T-helper 17 cell (primary cell): ENCODE measurements at places on chromosomes 7 and 10.

DNA sequence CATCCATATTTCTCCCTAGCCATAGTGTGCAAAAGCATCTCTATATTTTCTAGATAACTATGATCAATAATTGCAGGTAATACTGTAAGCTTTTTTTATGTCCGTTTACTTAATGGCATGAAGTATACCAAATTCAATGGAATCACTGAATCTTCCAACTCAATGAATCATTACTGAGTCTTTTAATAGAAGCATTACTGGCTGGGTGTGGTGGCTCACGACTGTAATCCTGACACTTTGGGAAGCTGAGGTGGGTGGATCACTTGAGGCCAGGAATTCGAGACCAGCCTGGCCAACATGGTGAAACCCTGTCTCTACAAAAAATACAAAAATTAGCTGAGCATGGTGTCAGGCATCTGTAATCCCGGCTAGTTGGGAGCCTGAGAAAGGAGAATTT lies 372.5 kb downstream of the BMPER start:
- DNase-seq = no peak

DNA sequence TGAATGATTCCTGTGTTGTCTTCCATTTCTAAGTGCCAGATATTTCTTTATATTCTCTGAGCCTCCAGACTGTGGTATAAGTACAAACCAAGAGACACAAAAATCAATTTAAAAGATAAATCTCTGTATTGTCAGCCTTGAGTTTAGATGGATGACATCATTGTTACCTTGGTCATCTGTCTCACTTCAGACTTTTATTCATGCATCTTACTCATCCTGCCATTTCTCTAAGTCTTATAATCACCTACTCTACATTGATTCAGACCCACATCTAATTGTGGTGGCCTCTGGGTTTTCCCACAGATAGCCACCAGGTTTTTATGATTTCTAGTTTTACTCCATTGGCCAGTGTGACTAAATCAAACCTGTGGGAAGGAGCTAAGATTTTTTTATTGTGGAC lies 26.8 kb upstream of the HDAC9 start:
- DNase-seq = no peak

DNA sequence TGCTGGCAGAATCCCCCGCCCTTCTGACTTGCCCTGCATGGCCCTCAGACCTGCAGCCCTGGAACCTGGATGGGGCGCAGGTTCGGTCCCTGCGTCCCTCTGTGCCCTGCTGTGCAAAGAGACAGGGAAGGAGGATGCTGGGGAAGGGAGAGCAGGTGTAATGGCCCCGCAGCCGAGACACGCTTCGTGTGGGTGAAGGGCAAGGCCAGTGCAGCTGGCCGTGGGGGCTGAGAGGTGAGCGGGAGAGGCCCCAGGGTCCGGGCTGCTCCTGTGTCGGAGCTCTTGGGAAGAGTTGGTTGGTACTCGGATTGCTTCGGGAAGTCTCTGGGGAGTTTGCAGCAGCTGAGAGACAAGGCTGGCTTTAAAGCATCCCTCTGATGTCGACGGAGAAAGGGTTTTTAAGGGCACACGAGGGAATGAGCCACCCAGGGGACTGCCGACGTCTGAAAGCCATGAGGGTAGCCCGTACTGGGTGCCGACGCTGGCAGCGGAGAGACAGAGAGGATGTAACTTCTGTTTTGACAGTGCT lies 6.5 kb downstream of the ELFN1 start:
- DNase-seq = no peak

DNA sequence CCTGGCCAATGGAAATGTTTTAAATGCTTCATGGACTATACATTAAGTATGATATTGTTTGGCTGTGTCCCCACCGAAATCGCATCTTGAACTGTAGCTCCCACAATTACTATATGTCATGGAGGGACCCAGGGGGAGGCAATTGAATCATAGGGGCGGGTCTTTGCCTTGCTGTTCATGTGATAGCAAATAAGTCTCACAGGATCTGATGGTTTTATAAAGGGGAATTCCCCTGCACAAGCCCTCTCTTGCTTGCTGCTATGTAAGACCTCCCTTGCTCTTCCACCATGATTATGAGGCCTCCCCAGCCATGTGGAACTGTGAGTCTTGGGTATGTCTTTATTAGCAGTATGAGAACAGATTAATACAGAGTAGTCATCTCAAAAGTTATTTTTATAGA lies 32.4 kb upstream of the GRB10 start:
- DNase-seq = no peak

DNA sequence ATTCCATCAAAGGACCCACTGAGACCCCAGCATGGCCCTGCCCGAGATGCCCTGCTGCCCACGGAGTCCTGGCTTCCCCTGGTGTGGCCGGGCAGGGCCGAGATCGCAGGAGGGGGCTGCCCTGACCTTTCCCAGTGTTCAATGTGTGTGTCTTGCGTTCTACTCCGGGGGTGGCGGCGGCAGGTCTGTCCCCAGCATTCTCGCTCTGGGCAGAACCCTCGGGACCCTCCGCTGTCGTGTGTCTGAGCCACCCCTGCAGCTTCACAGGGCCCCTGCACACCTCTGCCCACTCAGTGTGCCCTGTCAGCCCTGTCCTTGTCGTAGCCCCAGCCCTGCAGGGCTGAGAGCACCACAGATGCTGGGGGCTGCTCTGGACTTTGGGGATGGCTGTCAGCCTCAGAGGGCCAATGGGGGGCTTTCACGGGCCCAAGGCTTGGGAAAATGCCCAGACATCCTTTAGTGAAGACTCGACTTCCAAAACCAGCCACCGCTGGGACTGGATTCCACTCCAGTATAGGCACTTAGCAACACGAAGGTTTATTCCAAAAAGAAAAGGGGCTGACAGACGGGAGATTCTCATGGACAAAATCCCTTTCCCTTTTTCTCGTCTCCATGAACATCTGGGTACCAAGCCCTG lies 30.0 kb upstream of the KNDC1 start:
- DNase-seq = no peak

- DNase-seq = no peak
Observed at GRCh38 chr7:139600306-139600705, 76.8 kb downstream of the CLEC2L start.

- no peak for DNase-seq
Observed at GRCh38 chr10:116133634-116134033, 139.4 kb downstream of the GFRA1 start.

- DNase-seq = no peak
Observed at GRCh38 chr10:72218325-72218724, 2.2 kb upstream of the ASCC1 start.

DNA sequence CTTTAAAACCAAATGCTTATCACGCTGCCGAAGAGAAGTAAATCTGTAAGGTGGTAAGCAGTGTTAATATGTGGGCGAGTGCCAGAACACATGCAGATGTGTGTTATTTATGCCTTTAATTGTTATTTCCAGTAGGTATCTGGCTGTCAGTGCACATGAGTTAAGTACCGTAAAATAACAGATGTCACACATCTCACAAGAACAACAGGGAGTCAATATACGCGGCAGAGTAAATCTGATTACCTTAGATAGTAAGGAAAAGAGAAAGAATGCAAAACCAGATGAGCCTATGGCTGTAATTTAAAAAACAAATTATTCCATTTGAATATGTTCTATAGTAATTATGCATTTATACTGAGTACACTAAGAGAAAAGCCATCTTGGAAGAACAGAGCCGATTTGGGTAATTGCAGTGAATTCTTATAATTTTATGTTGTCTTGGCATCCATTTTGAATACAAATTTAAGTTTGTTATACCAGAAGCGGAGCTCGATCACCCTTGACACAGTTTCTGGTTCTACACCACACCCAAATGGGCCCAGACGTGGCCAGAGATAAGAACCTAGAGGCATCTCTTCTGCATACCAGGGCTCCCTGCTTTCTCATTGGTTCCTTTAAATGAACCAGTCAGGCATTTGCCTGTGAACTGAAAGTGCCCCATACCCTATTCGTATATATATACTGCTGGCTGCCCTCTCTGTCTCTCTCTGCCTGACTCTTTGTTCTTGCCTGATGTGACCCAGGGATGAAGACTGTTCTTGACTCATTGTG lies 34.8 kb downstream of the DNAJB9 start:
- DNase-seq = no peak

GRCh38 chr7:13979671-13980435 lies 9.6 kb downstream of the ETV1 start:
- DNase-seq = no peak

GRCh38 chr7:153370092-153370491 lies 610.5 kb downstream of the ACTR3B start:
- no peak for DNase-seq

GRCh38 chr10:34473174-34474008 lies 341.7 kb downstream of the PARD3 start:
- DNase-seq = no peak

DNA sequence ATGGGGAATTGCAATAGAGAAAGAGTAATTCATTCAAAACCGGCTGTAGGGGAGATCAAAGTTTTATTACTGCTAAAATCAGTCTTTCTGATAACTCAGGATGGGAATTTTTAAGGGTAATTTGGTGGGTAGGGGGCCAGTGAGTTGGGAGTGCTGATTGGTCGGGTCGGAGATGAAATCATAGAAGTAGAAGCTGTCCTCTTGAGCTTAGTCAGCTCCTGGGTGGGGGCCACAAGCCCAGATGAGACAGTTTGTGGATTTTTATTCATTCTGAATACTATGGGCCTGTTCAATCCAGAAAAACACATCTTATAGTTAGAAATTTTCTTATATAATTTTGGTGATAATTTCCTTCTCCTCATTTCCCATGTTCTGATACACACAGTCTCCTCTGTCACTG lies 25.4 kb downstream of the CALD1 start:
- DNase-seq = no peak

- no peak for DNase-seq
Observed at GRCh38 chr7:25881317-25882037, 270.5 kb upstream of the NFE2L3 start.

- no peak for DNase-seq
Observed at GRCh38 chr7:156222151-156222550, 409.9 kb upstream of the SHH start.

GRCh38 chr10:124262971-124263370 lies 155.8 kb downstream of the OAT start:
- DNase-seq = no peak

- DNase-seq = no peak
Observed at GRCh38 chr7:41695661-41696322, 7.1 kb downstream of the INHBA start.

DNA sequence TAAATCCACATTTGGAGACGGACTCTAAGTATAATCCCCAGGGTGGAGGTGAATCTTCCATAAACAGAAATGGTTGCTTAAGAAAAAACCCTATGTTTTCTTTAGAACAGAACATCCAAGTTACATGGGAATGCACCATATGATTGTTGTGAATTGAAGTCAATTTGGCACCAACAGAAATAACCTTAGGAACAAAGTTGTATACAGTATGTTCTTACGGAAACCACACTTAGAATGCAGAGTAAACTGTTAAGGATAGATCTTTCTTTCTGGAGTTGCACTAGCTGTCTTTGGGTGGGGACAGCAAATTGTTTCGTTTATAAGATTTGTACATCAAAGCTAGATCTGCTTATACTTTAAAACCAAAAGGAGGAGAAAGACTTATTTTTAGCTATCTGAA lies 316.4 kb downstream of the PTEN start:
- DNase-seq = no peak

DNA sequence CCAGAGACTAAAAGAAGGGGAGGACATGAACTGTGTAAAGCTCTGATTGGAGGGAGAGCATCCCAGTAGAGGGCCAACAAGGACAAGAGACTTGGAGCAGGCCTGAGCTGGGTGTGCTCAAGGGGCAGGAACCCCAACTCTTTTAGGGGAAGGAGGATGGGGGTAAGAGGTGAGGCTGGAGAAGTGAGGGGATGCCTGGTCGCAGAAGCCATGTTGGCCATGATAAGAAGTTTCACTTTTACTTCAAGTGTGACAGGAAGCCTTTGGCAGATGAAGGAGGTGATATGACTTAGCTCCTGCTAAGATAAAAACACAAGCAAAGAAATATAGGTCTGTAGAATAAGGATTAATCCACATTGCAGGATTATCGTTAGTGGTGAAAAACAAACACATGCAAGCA lies 208.3 kb downstream of the JAZF1 start:
- DNase-seq = no peak

- DNase-seq = no peak
Observed at GRCh38 chr10:19663344-19663743, 152.9 kb upstream of the PLXDC2 start.

GRCh38 chr7:137682596-137682995 lies 164.2 kb downstream of the DGKI start:
- no peak for DNase-seq

- DNase-seq = no peak
Observed at GRCh38 chr10:130338636-130339024, 202.4 kb downstream of the GLRX3 start.

DNA sequence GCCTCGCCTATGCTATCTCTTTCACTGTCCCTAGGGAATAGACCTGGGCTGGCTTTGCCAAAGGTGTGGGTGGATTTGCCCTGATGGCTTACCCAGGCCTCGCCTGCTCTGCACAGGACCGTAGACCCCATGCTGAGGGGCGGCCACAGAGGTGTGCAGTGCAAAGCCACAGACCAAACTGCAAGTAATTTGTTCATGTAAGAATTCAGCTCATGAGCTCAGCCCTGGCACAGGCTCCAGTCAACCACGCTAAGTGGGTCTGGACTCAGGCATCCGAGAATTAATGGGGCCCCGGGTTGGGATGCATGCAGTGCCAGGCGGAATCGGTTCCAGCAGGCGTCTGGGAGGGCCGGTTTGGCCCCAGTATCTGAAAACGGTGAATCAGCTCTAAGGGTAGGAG lies 445.2 kb downstream of the DNAJB6 start:
- DNase-seq = no peak

DNA sequence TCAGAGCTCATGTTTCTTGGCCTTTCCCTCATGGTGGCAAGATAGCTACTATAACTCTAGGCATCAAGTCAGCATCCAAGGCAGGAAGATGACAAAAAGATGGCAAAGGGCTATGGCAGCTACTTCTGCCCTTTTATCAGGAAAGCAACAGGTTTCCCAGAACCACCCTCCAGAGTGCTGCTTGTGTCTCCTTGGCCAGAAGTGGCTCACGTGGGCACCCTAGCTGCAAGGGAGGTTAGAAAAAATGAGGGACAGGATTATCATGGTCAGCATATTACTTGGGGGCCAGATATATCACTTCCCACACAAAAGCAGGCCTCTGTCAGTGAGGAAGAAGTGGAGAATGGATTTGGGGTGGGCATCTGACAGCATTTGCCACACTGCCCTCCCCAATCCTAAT lies 24.3 kb upstream of the C10orf105 start:
- DNase-seq = no peak

DNA sequence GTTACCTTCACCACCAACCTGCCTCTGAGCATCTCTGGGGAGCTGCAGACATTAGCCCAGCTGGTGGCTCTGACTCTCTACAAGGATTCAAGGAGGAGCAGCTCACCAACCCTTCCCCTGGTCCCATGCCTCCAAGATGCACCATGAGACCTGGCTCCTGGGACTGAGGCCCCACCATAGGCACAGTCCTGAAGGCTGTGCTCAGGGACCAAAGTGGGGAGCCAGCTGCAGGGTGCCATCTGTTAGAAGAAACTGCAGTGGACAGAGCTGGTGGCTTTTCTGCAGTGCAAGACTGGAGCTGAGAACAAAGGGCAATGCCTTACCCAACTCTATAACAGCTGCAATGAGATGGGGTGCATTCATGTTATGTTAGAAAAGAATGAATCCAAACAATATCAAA lies 581.6 kb downstream of the TCERG1L start:
- no peak for DNase-seq

- no peak for DNase-seq
Observed at GRCh38 chr7:130662426-130662825, 6.1 kb downstream of the COPG2 start.

- no peak for DNase-seq
Observed at GRCh38 chr10:50604809-50605208, 18.9 kb downstream of the SGMS1 start.

GRCh38 chr10:11713186-11713743 lies 28.9 kb upstream of the ECHDC3 start:
- no peak for DNase-seq
